Adrenal gland (tissue), 19 donors: ENCODE measurements at places on chromosomes 5 and 9. TPM values are rescaled to one million over a fixed set of nuclear protein-coding genes. Genes with fewer than 3 reads are reported as not detected.

Gene WDR70
- total RNA-seq: 22.3 TPM

Gene CCDC180
- total RNA-seq: 1.2 TPM

Gene DCP2
- total RNA-seq: 44.5 TPM

Gene SHOC1
- 3.7 TPM for total RNA-seq

Gene FBP2
- 0.29 TPM for total RNA-seq
